Jurkat, Clone E6-1 (cell line): ENCODE measurements at places on chromosomes 6 and 20.

GRCh38 chr6:155584006-155584405 is 128.4 kb upstream of the NOX3 start:
- DNase-seq, result no peak

DNA sequence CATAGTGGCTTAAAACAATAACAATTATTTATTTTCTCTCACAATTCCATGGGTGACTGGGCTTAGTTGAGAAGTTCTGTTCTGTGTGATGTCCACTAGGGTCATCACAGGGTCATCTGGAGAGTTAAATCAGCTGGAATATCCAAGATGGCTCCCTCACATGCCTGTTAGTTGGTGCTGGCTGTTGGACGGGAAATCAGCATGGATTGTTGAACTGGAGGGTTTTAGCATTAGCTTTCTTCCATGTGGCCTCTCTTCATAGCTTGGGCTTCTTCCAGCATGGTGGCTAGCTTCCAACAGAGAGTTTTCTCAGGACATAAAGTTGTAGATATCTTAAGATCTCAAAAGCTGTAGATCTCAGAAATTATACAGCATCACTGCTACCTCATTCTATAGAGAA is 19.6 kb downstream of the MARCKS start:
- DNase-seq, result no peak

DNA sequence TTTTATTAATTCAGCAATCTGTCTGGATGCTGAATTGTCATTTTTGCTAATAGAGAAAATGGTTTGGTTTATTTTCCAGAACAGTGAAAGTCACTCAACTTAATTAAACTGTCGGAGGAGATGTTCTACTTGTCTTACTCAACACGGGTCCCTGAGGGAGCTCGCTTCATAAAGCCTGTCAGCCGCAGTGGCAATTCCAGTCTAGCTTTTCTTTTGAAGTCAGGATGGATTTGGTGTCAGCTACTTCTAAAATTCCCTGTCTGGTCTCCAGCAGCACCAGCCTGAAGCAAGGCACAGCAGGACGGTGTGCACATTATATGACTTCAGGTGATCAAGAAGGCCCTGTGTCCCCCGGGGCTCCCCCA is 261.5 kb downstream of the SLC24A3 start:
- no peak for DNase-seq

- no peak for DNase-seq
Measured at GRCh38 chr20:53163486-53163885, 191.3 kb downstream of the TSHZ2 start.

DNA sequence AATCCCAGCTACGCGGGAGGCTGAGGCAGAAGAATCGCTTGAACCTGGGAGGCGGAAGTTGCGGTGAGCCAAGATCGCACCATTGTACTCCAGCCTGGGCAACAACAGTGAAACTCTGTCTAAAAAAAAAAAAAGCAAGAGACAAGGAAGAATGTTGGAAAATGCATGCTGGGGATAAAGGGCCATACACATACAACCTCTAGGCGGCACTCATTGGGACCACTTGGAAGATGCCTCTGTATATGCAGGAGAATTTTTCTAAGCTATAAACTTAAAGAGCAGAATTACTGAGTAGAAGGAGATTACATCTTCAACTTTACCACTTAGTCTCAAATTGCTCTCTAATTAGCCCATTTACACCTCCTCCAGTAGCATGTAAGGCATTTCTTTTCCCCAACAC is 42.8 kb downstream of the ZBTB9 start:
- DNase-seq, result no peak

- no peak for DNase-seq
Measured at GRCh38 chr20:23753589-23753988, 2.9 kb upstream of the CST1 start.

- no peak for DNase-seq
Measured at GRCh38 chr6:139485742-139486475, 111.5 kb upstream of the CITED2 start.

GRCh38 chr6:14670806-14671205 is 553.2 kb downstream of the CD83 start:
- no peak for DNase-seq

DNA sequence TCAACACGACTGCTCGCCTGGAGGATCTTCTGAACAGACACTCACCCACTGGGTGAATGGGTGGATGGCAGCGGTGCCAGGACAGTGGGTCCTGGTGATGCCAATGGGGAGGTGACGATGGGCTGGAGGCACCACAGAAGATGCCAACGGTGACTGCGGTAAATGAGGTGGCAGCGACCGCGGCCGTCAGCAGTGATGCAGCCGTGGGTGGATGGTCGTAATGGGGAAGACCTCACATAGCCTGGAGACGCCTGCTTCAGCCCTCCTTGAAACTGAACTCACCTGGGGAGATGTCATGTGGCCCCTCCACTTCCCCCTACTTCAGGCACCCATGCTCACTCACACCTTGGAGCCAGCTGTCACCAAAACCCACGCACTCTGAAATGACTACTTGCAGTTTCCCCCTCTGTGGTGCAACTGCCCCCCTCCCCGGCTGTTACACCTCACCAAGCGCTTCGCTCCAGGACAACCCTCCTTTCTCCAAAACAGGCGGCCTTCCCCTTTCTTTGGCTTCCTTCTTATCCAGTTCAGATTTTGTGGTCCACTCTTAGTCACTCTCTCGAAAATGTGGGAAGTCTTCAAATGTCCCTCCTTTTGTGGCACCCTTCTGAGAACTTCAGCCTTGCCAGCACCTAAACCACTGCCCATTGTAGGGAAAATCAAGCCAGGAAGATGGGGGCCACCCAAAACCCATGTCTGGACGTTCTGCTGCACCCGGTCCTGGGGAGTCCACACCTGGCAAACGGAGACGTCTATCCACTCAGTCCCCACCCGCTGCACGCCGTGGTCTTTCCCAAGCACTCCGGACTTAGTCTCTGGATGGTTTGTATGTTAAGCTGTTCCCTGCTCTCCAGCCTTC is 10.4 kb upstream of the ABHD16B start:
- no peak for DNase-seq

GRCh38 chr6:125711013-125711675 is 38.3 kb upstream of the HEY2 start:
- no peak for DNase-seq

DNA sequence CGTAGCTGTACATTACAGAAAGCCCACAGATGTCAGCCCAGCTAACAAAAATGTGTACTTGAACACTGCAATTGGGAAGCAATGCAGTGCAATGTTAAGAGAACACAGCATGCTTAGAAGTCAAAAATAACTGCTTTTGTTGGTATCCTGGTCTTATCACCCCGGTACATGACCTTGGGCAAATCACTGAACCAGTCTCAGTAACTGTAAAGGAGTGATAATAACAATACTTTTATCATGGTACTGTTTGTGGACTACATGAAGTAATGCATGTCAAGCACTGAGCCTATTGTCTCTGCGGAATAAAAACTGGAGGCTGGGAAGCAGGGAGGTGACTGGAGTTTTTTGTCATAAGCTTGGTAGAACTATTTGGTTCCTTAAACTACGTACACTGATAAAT is 44.7 kb upstream of the SPDEF start:
- no peak for DNase-seq

DNA sequence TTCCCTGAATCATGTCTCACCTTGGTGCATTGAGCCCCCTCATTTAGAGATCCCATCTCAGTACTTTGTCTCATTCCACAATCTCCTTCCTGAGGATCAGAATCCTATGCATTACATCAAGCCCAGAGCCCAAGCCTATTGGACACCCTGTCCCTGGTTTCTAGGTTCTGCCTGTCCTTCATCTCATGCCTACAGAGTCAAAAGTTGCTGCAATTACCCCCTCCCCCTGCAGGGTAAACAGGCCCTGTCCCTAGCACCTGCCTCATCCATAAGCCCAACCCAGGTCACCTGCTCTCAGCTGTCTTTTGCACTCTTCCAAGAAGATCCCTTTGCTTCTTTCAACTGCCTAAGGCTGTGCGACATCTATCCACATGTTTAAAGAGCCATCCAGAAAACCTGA is 93.9 kb downstream of the SPTLC3 start:
- no peak for DNase-seq

- no peak for DNase-seq
Measured at GRCh38 chr20:33883164-33883563, 72.0 kb downstream of the CHMP4B start.

DNA sequence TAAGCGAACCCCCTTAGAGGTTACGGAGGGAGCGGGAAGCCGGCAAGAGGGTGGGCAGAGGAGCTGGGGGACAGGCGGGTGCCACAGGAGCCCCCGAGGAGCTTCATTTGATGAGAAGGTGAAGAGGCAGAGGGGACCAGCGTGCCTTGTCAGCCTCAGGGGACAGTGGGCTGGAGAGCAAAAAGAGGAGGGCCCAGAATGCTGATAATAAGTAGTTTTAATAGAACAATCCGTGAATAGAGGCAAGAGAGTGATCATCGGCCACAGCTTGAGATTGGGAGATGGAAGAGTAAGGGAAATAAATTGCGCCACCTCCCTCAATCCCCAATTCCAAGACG is 1.3 kb downstream of the COL19A1 start:
- no peak for DNase-seq

GRCh38 chr6:6008089-6008647 is 1.4 kb upstream of the NRN1 start:
- no peak for DNase-seq

- DNase-seq, result peak; percentile 82
Measured at GRCh38 chr6:36028877-36029324, 1.3 kb downstream of the MAPK14 start.

- no peak for DNase-seq
Measured at GRCh38 chr6:85403331-85404015, 46.4 kb upstream of the NT5E start.

DNA sequence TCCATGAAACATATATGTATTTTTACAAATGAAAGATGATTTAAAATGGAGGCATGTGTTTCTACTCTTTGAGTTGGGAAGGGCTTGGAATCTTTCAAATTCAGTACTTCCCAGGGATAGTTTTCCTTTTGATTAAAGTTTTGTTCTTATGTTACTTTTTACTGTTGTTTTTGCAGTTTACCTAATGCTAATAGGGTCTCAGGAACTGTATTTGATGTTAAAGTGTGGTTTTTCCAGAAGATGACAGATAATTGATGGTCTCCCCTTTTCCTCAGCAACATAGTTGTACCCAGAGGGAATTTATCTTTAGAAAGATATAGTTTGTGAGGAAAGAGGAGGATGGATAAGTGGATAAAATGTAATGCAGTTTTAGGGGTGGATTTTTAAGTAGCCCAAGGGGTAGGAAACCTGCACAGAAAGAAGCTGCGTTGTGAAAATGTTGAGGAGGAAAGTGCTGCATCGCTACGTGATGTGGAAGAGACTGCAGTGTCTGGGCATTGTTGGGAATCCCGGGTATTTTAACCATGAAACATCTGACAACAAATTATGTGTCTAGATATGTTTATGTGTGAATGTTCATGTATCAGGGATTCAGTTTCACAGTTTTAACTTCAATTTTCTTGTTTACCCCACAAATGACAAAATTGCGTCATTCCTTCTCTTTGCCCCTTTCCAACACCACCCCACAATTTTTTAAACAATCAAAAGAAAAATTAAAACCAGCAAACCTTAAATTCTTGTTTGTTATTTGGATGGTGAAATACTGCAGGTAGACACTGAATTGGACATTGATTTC is 42.3 kb downstream of the GNAS start:
- DNase-seq, result no peak

DNA sequence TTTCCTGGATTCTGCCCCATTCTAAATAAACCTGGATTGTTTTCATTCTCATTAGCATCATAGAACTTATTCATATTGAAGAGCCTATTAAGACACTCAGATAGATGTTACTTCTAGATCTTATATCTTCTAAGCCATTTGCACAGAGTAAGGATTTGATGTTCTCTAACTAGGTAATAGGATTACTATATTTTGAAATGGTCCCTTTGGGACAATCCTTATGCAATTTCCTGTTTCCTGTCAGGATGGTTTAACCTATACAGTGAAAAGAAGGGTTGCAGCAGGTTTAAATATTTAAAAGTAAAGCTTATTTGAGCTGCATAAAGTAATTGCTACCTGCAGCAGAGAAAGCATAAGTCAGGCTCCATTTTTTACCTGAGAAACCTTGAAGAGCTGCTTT is 860.1 kb downstream of the TFAP2A start:
- DNase-seq, result no peak

DNA sequence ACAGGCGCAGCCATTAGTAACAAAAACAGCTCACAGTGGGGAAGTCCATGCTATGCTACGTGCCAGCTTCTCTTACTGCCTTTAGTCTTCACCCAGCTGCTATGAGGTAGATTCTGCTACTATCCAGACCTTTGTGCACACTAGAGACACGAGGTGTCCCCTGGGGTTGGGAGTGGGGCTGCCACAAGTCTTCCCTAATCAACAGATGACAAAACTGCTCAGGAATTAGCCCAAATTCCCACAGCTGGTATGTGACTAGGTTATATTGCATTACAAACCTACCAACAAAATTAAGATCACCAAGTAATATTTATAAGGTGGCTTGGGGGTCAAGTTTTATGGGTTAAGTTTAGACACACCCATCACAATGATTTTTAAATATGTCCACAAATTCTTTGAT is 63.3 kb downstream of the PSMB1 start:
- DNase-seq, result no peak

GRCh38 chr20:16061351-16061750 is 511.9 kb downstream of the KIF16B start:
- no peak for DNase-seq

DNA sequence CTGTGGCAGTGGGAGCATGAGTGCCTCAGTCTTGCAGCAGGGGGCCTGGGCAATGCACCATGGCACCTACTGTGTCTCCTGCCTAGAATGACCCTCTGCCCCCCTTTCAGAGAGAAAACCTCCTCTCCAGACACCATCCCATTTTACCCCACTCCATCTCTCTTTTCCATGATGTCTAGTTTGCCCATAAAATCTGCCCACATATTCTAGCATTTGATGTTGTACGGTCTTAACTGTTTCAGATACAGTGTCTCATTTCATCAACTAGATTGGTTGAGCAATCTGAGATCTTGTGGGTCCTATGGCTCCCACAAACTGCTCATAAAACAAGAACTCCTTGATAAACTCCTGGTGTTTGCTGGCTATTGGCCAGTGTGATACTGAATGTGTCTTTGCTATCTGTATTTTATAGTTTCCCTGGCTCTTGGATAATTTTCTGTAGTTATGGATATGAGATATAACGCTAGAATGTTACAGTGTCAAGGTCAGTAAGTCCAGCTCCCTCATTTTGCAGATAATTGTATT is 8.1 kb downstream of the PNPLA1 start:
- DNase-seq, result no peak

DNA sequence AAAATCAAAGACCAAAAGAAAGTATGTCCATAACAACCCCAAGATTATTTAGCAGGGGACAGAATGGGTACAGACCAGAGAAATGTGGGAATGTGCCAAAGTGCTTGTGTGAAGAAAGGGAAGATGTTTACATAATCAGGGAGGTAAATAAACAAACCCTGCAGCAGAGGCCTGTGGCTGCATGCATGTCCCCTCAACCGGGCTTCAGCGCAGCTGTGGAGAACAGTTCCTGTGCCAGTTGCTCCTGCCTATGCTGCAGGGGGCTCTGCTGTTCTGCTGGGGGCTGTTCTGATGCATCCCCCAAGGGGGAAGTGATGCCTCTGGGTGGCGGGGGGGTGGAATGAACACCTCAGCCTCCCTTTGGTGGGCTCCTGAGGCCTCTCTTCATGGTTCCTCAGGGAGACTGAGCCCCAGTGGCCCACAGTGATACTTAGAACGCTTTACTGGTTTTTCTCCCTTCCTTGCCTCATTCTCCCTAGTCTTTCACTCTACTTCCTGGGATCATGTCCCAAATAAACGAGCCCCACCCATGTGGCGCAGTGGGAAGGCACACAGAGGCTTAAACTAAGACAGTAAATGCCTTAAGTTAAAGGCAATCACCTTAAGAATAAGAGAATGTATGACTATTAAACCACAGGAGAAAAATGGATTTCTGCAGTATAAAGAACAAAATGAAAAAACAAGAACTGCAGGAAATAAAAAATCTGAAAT is 23.0 kb downstream of the RAB23 start:
- no peak for DNase-seq

GRCh38 chr6:345747-346385 is 45.7 kb upstream of the IRF4 start:
- no peak for DNase-seq
